Stimulated activated CD8-positive, alpha-beta memory T cell treated with anti-CD3 and anti-CD28 coated beads, Interleukin-7, amount 100 ng/mL, for 1 hour (primary cell): ENCODE measurements at places on chromosomes 11 and 22.

DNA sequence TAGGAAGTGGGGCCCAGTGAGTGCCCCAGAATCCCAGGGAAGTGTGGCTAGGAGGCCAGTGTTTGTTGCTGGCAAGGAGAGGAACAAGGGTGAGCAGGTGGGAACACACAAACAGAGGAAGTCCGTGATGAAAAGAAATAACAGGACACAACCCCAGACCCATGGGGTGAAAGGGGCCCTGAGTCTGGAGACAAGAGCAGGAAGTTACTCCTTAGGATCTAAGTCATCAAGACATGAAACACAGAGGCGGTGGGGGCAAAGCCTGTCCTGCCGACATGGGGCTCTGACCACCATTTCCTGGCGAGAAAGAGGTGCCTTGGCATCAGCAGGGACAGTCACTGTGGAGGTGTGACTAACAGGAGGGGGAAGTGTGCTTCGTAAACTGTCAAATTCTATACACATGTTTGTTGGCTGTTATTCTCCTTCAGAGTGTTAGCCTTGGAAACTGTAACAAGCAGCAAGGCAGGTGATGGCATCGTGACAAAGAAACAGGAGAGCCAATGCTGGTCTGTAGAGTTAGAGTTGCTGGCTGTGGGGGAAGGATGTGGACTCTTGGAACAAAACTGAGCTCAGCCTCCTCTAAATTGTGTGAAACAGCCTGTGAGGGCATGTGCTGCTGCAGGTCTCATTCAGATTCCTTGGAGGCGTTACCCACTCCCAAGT is 21.7 kb downstream of the CHST1 start:
- no peak for DNase-seq

- no peak for DNase-seq
Measured at GRCh38 chr11:112822478-112823274, 138.5 kb upstream of the NCAM1 start.

DNA sequence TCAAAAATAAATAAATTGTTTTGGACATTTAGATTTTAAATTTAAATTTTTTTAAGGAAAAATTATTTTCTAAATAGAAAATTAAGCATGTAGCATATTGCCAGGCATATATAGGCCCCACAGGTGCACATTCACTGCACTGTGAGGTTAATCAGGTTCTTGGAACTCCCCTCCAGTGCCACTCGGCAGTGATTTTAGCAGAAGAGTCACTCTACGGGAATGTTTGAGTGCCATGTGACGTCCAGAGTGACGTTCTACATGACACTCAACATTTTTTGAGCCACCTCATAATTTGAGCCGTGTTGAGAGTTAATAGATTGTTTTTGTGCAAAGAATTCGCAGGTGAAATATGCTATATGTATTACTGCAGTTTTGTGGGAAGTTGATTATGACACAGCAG is 77.4 kb downstream of the SWAP70 start:
- no peak for DNase-seq

DNA sequence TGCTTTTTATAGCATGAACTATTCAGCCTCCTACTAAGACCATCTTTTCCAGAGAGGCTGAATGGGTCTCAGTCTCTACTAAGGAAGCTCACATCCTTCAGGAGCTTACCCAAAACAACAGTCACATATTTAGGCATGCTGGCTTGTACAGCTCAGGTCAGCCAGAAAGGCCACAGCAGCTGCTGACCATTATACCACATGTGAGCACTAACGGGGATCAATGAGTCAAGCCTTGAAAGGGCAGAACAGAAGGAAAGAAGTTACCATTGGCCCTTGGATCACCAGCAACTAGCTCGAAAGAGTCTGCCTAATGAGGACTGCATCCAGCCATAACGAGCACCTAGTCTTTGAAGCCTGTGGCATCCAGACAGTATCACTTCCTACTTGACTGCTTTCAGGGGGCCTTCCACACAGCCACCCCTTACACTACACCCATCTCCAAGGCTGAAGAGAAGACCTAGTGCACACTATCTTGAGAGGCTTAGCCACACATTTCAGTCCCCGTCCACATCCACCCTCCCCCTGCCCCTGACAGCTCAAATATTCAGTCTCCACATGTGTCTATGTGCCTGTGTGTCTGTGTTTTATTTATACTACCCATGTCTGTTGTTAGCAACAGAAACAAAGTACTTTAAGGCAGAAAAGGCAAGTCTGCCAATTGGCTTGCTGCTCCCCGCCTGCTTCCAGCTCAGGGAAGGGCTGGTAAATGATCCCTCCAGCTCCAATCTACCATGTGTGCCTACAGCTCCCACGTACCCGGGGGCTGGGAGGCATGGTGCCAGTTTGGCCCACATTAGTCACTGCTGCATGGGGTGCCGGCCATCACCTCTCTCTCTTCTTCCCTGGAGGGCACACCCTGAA is 95.5 kb downstream of the RPL27A start:
- DNase-seq = no peak

DNA sequence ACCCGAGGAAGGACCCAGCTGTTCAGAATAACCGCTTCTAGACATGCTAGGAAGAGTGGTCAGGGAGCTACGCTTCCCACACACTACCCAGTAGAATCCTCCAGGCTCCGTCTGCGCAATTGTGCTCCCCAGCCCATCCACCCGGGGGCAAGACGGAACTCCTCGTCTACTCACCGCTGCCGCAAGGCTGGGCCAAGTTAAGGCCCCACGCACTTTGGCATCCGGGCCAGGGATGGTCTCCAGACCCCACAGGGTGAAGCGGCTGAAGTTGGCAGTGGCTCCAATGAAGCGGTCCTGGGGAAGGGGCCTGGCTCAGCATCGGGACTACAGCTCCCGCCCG is 757 bp downstream of the RNASEH2C start:
- DNase-seq = no peak

- no peak for DNase-seq
Measured at GRCh38 chr11:76424379-76424778, 20.4 kb upstream of the EMSY start.

GRCh38 chr11:26193694-26194365 is 138.1 kb upstream of the ANO3 start:
- no peak for DNase-seq

DNA sequence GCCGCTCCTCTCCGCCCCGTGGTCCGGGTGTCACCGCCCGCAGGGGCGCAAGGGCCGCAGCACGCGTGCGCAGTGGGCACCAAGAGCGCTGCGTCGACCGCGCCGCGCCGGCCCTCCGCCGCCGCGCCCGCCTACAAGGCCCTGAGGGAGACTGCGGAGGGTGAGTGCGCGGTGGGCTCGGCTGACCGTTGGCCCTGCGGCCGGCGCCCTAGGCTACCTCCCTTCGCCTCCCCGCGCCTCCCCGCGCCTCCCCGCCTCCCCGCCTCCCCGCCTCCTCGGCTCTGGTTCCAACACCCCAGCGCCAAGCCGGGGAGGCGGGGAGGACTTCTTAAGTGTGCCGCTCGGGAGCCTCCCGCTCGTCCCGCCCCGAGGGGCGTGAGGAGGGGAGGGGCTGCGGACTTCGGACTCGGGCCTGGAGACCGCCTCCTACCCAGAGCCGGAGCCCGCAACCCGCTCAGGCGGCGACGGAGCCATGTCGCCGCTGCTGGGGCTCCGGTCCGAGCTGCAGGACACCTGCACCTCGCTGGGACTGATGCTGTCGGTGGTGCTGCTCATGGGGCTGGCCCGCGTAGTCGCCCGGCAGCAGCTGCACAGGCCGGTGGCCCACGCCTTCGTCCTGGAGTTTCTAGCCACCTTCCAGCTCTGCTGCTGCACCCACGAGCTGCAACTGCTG is at the start of gene AQP11:
Gene AQP11, plus strand, starts transcription at position 433 of the 673 bp plus-strand sequence. Its CDS starts 40 bp downstream, at position 473.
- DNase-seq = peak; percentile 17

- no peak for DNase-seq
Measured at GRCh38 chr11:47136327-47136726, 40.4 kb downstream of the ARFGAP2 start.

GRCh38 chr11:44418456-44418830 is 108.5 kb upstream of the ALX4 start:
- DNase-seq = no peak
